ENCODE measurements at places on chromosomes 13 and 19.
A peak's percentile ranks its signal among the peaks of the same experiment; 100 is the strongest.

DNA sequence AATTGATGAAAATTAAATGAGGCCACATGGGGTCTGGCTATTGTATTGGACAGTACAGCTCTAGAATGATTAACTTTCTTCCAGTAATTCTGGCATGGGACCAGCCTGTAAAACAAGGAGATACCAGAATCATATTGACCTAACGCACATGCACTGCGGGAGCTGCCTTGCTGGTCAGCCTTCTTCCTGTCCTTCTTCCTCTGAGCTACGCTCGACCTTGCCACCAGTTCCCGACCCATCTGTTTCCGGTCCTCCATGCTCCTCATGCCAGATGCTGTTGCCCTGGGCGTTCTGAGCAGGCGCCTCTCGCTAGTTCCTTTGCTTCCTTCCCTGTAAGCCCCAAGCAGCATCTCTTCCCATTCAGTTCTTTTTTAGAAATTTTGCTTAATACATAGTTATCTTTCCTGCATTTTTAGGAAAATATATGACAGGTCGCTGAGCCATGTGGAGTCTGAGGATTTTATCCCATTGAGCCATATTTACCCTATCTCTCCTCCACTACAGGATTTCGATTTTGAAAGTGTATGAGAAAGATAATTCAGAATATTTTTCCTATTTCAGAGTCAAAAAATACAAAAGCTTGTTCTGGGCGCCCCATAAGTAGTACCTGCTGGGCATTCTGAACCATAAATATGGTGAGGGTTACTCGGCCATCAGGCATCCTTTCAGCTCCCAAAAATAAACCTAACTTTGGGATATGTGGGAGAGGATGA lies 38.6 kb downstream of the TNFRSF19 start:
- no peak for DNase-seq

DNA sequence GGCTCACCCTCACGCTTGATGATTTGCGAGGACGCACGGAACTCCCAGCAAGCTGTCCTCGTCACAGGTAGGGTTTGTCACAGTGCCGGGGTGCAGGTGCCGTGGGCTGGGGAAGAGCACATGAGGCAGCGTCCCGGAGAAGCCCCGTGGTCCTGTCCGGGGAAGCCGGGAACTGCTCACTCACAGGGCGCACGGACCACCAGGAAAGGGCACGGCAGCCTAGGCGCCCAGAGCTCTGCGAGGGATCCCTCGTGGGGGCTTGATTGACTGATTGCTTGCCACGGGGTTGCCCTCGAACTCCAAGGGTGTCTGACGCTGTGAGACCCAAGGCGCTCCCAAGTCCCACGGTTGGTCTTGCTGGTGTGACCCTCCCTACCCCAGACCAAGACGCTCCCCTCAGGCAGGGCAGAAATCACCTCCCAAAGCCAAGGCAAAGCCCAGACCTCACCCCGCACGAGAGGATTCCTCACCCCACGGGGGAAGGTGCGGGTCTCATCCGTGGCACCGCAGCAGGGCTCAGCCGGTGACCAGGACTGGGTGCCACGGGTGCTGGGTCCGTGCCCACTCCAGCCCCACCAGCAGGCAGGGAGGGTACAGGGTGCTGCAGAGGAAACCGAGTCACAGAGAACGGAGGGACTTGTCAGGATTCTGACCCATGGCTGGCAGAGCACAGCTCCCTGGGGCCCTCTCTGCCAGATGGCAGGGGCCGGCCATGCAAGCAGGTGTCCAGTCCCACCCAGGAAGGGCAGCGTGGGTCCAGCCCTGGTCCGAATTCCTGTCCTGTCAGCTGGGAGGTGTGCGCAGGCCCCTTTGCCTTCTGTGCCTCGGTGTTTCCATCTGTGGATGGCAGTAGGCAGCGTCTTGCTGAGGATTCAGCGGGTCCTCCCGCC lies 7.7 kb downstream of the C2CD4C start:
- DNase-seq, result no peak

GRCh38 chr19:3058009-3058820 lies 4.1 kb downstream of the TLE5 start:
- no peak for DNase-seq

DNA sequence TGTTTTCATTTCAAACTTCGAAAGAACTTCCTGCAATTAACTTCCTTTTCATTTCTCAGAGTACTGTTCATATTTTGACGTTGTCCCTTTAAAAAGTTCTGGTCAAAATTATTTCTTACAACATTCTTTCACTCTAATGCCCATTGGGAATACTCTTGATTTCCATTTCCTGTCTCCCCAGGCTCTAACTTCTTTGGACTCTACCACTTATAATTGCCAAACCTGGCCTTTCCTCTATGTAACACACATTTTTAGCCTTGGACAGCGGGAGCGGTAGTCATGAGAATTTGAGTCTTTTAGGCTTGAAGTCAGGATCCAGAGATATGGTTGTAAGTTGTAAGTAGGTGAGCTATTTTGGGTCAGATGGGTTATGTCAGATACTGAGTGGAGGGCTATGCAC lies 163.5 kb upstream of the SPRY2 start:
- no peak for DNase-seq

- DNase-seq, result no peak
Measured at GRCh38 chr19:3538965-3539755, at the start of gene TEKTIP1. TSS of gene TEKTIP1 (plus strand) at chr19:3539174. CDS start at chr19:3539178, 4 bp downstream.

DNA sequence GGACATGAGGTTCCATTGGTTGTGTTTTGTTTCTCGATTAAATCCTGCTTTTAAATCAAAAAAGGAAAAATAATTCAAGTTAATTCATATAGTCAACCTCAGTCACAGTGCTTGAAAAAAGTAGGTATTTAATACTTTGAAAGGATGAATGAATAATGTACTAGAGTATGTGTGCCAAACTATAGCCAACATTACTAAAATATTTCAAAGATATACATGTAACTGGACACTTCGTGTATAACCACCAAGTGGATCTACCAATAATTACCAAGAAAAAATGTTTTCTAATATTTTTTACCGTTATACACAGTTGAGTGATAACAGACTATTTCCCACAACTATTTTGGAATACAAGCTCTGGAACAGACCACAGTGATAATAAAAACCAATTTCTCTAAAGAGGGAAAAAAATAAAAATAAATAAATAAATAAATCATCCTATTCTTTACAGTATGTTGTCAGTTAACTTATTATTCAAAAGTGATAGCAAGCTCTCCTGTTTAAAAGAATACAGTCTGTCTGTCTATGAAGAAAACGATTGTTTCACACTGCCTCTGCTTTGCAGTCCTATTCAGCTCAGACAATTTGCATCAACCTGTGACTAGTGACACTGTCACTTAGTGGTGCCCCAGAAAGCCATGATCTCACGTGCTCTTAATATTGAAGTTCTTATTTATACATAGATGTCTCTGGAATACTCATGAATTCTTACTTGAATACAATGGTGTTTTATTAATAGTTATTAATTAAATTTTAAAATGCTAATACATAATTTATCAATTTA lies 58.2 kb downstream of the UBL3 start:
- no peak for DNase-seq

- no peak for DNase-seq
Measured at GRCh38 chr13:99356262-99357091, 49.3 kb upstream of the GPR183 start.

DNA sequence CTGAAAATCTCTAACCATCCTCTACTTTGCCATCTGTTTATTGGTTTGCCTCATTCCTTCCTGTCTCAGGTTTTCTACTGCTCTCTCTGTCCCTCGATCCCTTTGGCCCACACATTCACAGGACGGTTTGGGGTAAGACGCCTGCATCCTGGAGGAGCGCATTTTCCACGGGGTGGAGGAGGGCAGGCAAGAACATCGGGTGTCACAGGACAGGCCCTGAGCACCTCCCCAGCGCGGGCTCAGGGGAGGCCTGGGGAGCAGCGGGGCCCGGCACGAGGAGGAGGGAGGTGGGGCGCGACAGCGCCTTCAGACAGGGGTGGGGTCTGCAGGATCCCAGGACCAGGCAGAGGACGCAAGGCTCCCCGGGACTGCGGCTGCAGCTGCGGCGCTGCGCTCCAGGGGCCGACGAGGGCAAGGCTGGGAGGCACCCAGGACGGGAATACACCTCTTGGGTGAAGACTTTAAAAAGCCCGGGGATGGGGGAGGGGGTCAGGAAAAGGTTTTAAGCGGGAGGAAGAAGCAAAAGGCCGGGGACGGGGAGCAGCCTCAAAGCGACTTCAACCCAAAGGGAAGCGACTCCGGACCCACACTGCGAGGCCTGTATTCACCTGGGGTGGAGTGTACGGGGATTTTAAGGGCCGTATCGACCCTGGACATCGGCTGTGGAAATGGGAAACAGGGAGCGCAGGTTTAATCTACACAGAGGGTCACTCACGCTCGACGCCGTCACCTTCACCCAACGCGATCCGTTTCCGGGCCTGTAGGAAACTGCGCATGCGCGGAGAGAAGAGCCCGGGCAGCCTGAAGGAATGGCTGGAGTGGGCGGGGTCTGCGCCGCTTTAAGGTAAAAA lies at the start of gene ZNF415:
TSS of gene ZNF415 (minus strand) at position 770 of the 851 bp plus-strand sequence. CDS start 10,234 bp downstream, outside the sequence.
- DNase-seq, result no peak

DNA sequence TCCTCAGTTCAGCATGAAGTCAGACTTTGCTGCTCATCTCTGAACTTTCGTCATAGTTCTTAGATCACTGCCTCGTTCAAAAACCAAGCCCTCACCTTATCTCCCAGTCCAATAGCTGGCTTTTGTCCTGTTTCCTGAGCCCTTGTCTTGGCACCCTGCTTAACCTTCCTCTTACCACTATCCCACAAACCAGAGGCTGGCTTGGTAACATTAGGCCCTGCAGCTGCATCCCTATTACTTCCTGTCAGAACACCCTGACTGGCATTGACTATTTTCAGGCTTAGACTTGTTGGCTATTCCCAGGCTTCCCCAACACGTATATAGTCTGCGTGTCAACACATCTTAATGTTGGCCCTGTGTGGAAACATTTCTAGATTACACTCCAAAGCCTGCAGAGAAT lies 172.4 kb downstream of the VWA8 start:
- DNase-seq, result peak; percentile 8

GRCh38 chr13:34070006-34070405 lies 252.1 kb downstream of the RFC3 start:
- DNase-seq, result no peak

GRCh38 chr13:48579165-48579918 lies 46.5 kb upstream of the RCBTB2 start:
- peak; percentile 91 for DNase-seq

DNA sequence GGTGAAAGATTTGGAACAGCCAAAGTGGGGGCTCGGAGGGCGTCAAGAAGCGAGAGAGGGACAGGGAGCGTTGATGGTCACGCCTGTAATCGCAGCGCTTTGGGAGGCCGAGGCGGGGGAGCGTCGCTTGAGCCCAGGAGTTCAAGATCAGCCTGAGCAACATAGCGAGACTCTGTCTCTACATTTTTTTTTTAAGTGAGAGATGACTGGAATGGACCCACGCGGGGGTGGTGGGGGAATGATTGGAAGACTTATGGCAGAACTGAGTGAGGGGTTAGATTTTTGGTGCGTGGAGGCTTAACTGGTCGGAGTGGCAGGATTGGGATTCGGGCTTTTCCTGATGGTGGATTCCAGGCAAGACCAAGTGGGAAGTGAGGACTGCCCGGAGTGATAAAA lies 725 bp downstream of the PSMD8 start:
- no peak for DNase-seq
